ENCODE measurements at places on chromosomes 6 and 20.

DNA sequence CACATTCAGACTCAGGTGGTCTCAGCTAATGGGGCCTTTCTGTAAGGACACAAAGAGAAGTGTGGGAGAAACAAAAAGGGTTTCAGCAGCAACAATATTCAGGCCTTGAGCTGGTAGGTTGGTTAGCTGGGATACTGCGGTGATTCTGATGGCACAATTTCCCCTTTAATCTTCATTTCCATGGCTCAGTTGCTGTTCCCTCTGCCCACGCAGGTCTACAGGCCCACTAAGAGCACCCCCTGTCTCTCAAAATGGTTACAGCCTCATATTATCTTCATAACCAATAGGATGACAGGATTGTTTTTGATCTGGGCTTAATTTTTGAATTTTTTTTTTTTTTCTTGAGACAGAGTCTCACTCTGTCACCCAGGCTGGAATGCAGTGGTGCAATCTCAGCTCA is 48.9 kb downstream of the MYB start:
- DNase-seq = no peak

GRCh38 chr20:2760297-2760951 is 40.0 kb downstream of the CPXM1 start:
- DNase-seq = no peak

DNA sequence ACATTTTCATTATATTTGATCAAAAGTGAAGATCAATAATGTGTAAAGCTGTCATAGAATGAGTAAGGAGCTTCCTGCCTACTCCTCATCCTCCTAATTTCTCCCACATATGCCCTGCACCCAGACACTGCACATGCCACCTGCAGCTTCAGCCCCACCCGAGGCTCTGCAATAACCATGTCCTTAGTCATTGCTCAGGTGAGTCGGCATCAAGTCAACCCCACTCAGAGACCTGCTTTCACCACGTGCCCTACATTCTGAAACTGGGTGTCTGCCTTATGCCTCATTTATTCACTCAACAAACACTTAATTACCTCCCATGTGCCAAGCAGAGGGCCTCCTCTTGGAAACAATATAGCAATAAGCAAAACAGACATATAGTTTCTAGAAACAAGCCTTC is 15.4 kb upstream of the TNFAIP3 start:
- peak; percentile 95 for DNase-seq

DNA sequence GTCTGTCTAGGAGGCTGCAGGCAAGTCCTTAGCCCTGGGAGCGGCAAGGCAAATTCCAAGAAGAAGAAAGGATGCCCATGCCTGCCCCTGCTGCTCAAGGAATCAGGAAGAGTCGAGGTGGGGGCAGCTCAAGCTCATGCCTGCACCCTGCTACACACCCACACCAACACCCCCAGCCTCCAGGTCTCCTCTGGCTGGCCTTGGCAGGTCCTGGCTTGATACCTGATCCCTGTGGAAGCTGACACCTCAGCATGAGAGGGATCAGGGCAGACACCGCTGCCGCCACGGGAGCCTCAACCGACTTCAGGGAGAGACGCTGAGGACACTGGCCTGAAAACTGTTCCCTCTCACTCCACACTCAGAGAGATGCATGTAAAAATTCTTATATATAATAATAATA is 35.5 kb upstream of the MAFB start:
- no peak for DNase-seq

GRCh38 chr6:119308048-119308570 is 41.5 kb downstream of the MAN1A1 start:
- DNase-seq = peak; percentile 73

DNA sequence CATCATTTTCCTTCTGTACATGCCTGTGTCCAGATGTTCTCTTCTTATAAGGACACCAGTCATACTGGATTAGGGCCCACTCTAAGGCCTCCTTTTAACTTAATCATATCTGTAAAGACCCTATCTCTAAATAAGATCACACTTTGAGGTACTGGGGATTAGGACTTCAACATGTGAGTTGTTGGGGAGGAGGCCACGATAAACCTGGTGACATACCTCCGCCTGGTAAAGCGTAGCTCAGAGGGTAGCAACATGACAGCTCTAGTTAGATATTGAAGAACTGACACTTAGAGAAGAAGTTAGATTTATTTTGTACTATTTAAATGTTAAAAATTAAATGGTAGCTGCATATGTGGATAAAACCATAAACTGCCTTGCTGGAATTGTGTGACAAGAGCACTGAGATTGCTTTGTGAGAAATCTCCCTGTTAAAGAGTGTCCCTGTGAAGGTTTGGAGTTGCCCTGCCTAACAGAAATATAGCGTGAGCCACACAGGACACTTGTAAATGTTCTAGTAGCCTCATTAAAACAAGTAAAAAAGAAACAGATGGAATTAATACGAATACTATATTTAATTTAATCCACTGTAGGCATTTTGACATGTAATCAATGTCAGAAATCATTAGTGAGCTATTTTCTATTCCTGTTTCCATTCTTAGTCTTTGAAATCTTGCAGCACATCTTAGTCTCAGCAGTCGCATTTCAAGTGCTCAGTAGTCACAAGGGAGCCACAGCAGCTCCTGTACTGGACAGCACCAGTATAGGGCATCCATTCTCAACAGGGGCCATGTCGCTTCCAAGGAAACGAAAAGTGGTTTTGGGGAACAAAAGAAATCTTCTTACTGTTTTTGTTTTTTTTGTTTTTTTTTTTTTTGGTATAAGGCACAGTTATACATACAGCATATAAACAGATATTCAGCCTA is 13.4 kb downstream of the PLCB1 start:
- no peak for DNase-seq

DNA sequence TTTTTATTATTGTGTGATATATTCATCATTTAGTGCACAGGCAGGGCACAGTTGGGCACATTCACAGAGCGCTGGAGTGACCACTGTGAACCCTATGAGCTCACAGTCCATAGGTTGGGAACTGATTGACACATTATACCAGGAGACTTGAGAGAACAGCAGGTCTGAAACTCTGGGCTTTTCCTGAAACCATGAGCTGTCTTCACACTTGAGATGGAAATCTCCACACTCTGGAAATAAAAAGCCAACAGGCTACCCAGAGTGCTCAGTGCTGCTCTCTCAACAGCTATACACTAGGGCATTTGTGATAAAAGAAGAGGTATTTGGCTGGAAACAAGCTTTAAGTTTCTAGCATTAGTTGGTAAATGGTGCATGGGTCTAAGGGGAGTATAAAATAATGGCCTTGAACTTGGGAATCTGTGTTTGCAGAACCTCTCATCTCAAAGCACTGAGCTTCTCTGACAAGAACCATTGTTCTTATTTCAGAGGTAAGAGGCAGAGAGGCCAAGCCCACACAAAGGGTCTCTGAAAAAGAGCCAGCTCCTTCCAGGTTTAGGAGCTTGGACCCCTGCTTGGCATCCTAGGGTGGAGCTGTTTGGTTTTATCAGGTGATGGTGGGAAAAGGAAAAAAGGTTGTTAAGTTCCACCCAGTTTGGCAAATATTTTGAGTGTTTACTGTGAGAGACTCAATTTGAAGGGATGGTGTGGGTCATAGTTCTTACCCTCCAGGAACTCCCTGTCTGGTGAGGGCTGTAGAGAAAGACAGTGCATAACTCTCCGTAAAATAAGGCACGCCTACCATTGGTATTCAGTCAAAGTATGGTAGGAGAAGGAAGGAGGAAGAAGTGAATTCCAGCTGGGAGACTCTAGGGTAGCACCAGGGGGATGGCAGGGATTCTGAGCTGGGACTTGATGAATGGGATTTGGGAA is 14.5 kb downstream of the CHMP4B start:
- no peak for DNase-seq

DNA sequence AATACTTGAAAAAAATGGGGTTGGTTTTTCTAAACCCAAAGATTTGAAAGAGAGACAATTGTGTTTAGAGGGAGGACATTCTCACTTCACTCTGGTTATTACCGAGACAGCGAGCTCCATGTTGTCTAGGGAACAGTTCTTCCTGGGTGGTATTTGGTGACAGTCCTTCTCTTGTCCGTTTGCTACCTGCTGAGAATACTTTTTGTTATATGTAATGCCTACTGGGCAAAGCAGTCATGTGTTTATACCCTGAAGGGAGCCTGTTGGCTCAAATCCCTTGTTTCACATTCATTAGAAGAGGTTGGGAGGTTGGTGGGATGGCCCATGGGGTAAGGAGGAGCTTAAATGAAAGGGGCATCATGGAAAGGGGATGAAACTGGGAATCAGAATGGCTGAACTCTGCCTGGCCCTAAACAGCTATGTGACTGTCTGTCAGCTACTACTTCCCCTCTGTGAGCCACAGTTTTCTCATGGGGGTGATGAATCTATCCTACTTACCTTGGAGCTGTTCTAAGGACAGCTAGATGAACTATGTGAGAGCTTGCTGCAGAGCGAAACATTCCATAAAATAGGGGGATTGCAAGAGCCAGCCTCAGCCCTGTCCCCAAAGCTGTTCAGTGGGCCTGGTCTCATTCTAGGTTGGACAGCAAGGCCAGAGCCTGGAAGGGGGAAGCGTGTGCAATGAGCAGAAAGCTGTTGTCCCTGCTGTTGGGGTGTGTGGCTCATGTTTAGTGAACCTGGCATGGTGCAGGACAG is 43.5 kb downstream of the FNDC1 start:
- DNase-seq = no peak

- peak; percentile 51 for DNase-seq
These were observed 72.5 kb downstream of the B3GAT2 start for GRCh38 chr6:70884074-70884983.

GRCh38 chr20:58634059-58634458 is 17.0 kb upstream of the STX16 start:
- no peak for DNase-seq

GRCh38 chr6:16396497-16397319 is 158.3 kb downstream of the GMPR start:
- peak; percentile 8 for DNase-seq

GRCh38 chr6:35496036-35496840 is 641 bp downstream of the TEAD3 start:
- peak; percentile 56 for DNase-seq

- DNase-seq = no peak
These were observed 81.0 kb downstream of the HIVEP2 start for GRCh38 chr6:142863981-142864380.

GRCh38 chr20:38805502-38805957 is at the start of gene PPP1R16B:
Gene PPP1R16B, plus strand, starts transcription at chr20:38805697. Its CDS starts 30,229 bp downstream, at chr20:38835926.
- no peak for DNase-seq

- no peak for DNase-seq
These were observed 124.0 kb downstream of the TOX2 start for GRCh38 chr20:44038681-44039123.

- no peak for DNase-seq
These were observed 17.6 kb upstream of the L3MBTL3 start for GRCh38 chr6:130000526-130001421.

DNA sequence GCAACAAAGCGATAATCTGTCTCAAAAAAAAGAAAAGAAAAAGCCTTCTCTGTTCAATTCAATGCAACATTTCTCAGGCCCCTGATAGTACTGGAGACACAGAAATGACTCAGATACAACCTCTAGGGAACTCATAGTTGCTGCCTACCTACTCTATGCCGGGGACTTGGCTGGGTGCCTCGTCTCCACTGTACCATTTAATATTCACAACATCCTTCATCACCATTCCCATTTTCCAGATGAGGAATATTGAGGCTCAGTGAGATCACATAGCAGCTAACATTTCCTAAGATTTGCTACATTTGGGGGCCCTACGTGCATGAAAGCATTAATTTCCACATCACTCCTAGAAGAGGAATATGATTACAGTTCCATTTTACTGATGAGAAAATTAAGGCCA is 7.5 kb downstream of the NOL4L start:
- DNase-seq = no peak

- peak; percentile 19 for DNase-seq
These were observed 3.4 kb upstream of the MICAL1 start for GRCh38 chr6:109458774-109459531.

GRCh38 chr6:24391756-24392405 is 10.9 kb upstream of the MRS2 start:
- DNase-seq = no peak

DNA sequence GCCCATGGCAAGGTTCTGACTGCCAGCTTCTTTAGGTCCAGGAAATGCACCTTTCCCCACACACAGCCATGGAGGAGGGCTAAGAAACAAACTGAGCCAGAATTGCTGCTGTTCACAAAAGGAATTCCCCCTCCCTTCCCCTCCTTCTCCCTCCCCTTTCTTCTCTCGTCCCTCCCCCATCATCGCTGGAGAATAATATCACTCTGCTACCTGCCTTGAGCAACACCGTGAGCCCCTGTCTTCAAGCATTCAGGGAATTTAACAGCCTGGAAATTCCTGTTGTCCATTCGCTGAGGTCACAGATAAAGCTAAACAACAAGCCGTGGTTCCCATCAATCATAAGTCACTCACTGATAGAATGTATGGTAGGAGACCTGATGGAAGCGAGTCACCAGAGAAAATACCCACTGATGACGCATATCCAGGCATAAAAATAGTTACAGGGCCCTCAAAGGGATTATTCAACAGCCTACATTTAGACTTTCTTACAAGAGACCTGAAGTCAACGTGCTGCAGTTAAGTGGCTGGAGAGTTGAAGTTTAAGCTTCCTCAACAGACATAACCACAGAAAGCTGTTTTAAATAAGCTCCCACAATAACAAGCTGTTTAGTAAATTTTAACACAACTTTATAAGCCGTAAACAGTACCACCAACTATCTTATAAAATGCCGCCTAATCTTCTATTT is 59.7 kb downstream of the HIVEP2 start:
- DNase-seq = peak; percentile 98

DNA sequence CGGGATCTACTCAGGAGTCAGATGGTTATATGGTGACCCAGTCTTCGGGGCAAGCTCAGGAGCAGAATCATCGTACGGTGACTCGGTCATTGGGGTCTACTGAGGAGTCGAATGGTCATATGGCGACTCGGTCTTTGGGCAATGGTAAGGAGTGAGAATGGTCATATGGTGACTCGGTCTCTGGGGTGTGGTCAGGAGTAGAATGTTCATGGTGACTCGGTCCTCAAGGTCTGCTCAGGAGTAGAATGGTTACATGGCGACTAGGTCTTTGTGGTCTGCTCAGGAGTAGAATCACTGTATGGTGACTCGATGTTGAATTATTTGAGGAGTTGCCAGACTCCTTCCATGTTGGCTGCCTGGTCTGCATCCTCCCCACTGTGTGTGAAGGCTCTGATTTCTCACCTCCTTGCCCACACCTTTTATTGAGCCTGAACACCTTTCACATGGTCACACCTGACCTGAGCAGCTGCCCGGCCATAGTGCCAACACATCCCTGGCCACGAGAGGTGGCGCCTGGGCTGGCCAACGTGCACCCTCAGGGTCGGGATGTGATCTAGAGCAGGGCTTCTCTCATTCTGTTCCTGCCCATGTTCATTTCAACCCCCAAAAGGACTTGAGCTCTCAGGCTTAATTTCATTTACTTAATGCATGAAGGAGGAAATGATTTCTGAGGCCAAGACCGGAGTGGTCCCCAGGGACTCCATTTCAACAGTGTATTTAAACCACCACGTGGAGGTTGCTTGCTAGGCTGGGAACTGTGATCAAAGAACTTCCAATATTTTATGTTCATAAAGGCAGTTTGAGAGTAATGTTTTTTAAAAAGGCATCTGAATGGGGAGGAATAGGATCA is 119.5 kb downstream of the PHACTR3 start:
- no peak for DNase-seq

DNA sequence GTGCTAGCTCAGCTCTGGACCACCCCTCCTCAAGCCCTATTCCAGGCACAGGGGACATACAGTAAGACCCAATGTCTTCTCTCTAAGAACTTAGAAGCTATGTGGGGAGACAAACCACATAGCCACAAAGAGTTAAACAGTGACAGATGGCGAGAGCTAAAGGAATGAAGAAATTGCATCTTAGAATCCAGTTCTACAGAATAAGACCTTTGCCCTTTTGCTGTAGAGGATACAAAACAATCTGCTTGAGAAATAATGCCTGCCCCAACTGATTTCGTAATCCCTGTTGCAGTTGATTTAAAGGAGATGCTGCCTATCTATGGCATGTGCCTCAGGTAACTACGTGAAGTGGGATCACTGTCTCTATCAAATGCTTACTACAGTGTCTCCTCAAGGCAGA is 31.2 kb downstream of the TNFRSF21 start:
- peak; percentile 52 for DNase-seq

All from epithelial cell of esophagus (primary cell).